ENCODE measurements at places on chromosomes 13 and 19.

DNA sequence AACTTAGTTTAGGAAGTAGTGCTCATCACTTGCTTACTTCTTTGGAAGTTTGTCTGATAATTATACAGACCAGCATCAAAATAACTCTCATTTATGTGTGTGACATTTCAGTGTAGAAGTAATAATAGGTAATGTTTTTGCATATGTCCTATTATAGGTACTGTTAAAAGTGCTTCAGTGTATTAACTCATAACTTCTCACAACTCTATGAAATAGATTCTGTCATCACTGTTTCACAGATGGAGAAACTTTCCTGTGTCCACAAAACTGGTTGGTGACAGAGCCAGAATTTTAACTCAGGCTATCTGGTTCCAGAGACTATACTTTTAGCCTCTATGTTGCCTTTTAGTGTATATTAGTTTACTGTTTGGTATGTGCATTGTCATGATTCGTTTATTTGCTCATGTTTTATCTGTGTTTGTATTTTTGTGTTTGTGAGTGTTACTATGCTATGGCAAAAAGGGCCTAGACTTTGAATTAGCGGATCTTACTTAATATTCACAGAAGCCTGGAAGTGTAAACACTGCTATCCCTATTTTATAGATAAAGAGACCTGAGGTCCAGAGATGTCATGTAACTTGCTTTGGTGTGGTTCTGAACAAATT, 12.7 kb downstream of the LPAR6 start:
- DNase-seq, result no peak

DNA sequence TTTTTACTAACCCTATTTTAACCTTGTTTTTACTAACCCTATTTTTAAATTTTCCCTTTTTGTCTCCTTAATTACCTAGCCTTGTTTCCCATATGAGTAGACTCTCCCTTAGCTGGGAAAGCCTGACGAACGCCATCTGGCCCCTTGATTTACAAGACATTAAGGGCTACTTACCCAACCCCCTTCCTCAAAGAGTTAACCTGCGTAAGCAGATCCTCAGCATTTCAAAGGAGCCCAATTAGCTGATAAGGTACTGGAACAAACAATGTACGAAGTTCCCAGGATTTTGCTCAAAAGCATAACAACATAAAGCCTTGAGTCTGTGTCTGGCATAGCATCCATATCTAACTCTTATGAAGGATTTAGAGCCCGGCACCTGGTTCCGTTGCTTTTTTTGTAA, 4.7 kb upstream of the MVB12A start:
- no peak for DNase-seq

DNA sequence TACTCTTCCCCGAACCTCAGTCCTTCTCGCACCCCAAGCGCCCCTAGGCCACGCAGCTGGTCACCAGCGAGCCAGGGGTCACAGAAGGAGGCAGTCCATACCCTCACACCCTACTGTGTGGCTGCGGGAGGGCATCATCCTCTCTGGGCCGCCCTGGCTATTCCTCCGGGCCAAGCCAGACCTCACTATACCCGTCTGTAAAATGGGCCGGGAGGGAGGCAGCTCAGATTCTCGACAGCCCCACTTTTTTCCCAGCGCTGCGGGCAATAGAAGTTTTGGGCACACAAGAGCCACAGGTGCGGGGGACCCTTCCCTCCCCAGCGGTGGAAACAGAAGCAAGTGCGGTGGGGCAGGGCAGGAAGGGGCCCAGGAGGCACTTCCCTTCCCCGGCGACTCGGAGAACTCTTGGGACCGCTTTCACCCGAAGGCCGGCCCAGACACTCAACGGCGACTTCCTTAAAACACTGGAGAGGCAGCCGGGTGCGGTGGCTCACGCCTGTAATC, 5.6 kb upstream of the ARRDC2 start:
- no peak for DNase-seq

DNA sequence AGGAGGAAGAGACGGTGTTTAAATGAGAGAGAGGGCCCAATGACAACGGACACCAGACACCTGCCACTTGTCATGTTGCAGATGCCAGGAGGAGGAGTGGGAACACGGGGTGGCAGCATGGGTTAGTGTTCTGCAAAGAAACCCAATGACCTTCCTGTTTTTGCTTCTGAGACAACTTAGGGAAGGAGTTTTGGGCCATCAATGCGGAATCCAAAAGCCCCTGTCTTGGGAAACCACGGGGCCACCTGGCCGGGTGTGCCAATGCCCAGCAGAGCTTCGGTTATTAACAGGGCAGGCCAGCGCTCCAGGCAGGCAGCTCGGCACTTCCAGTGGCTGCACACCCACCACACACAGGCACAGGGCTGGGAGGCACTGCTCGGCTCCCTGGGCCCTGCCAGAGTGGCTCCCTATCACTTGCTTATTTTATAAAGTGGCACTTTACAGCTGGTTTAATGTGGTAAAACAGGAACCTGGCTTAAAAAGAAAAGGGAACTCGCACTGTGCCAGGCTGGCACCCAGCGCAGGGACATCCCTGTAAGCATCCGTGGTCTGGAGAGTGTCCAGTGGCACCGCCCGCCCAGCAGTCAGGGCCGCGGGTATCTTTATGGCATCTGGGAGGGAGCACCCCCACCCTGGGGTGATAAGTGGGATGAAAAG, 19.1 kb downstream of the ELL start:
- DNase-seq, result no peak

- DNase-seq, result no peak
Measured at GRCh38 chr19:2758601-2759313, 18.9 kb upstream of the SLC39A3 start.

DNA sequence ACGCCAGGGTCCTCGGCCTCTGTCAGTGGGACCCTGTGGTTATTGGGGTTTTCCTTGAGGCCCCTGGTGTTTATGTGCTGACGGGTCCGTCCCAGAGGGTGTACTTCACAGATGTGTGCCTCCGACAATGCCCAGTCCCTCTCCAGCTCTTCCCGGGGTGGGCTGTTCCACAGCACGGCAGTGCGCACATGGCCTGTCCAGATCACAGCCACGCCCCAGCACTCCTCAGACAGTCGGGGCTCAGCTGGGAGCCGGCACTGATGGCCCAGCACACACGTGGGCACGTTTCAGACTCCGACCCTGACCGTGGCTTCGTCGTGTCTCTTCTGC, 16.9 kb upstream of the F7 start:
- DNase-seq, result no peak

DNA sequence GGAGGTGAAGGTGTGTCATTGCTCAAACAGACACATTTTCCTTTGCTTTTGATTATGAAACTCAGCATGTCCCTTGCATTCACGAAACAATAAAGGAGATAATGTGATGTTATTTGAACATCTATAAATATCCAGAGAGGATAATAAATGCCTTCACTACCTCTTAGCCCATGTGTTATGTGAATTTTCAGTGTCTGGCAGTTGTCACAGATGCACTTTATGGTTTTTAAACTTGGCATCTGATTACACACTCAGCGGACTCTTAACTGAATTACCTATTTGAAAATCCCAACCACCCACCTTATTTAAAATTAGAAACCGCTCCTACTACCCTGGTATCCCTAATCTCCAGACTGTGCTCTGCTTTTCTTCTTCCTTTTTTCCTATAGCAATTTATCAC, 254.2 kb downstream of the COG6 start:
- DNase-seq, result no peak

- DNase-seq, result no peak
Measured at GRCh38 chr13:71242201-71242600, 624.8 kb downstream of the DACH1 start.

DNA sequence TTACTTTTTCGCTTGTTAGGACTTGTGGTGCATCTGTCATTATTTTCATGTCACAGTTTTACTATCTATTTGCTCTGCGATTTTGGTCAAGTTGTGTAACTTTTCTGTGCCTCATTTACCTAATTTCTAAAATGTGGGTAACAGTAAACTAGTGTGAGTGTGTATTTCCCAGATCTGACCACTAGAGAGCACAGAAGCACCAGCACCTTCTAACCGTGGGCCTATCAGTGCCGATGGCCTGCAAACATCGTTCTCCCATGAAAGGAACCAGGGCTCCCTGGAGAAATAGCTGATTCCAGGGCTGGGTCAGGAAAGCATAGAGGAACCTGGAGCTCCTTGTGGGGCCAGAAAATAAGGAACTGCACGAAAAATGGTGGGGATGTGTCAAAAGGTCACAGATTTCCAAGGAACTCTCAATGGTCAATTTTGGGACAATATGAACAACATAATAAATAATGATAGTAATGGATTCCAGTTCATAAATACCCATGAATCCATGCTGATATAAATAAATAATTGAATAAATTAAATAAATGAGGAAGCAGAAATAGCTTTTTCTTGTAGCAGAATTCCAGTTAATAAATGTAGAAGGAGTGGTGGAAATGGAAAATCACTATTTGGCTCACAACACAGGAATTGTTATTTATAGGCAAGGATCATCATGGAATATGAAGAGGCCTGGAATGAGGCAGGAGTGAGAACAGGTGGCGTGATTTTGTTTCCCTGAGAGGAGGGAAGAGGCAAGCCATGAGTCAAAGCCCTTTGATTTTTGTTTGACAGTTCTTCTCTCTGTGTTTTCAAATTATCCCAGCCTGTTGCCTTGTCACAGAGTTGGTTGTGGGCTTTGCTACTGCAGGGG, 31.1 kb downstream of the CEACAM8 start:
- DNase-seq, result no peak

GRCh38 chr13:80096383-80096782, 244.5 kb downstream of the SPRY2 start:
- DNase-seq, result no peak

DNA sequence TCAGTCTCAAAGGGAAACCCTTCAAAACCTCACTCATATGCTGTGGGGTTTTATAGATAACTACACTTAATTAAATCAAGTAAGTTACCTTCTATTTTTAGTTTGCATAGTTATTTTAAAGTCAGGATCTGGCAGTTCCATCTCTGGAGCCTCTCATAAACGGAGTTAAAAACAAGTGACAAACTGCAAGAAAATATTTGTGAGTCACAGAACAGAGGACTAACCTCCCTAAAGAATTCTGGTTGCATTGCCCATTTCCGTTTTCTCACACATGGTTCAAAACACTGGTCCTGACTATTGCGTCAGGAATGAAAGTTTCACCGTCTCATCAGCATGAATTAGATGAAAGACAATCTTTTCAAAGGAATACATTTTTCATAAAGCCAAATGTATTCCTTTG, 10.6 kb downstream of the RXFP2 start:
- no peak for DNase-seq

- DNase-seq, result no peak
Measured at GRCh38 chr19:772730-773436, 22.0 kb downstream of the MISP start.

GRCh38 chr19:28641395-28641794, 571.6 kb downstream of the UQCRFS1 start:
- no peak for DNase-seq

DNA sequence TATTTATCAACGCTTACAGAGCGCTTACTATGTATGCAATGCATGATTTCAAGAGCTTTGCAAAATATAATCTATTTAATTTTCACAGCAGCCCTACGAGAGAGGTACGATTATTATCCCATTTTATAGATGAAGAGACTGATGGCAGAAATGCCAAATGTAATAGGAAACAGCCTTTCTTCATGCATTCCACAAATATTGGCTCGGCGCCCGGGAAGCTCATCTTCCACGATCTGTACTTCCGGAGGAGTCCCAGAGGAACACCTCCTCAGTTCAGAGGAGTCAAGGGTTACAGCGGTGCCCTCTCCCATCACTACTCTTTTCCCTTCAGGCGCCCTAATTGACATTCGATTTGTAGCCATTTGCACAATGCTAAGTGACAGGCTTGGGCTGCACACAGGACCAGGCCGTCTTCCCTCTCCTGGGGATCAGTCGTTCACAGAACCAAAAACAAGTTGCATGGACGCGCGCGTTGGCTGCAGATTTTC, 1.1 kb upstream of the ARHGAP35 start:
- DNase-seq, result no peak

GRCh38 chr13:33072282-33072681, 56.1 kb downstream of the KL start:
- no peak for DNase-seq

GRCh38 chr19:47417107-47417745, 2.1 kb downstream of the MEIS3 start:
- DNase-seq, result no peak

DNA sequence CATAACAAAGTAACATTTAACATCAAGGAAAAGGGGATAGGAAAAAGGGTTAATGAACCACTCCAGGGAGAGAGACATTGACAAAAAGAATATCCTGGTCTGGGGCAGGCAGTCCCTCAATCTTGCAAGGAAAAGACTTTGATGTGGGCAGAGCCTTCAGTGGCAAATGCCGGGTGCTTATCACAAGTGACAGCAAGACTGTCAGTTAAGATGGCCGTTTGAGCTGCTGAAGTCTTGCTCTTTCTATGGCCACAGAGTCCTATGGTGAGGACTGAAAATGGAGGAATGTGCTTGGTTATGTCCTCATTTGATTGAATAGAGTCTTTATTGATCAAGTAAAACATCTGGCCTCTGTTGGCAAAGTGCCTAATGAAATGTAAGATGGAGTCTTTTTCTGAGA, 112.1 kb downstream of the B3GLCT start:
- no peak for DNase-seq

DNA sequence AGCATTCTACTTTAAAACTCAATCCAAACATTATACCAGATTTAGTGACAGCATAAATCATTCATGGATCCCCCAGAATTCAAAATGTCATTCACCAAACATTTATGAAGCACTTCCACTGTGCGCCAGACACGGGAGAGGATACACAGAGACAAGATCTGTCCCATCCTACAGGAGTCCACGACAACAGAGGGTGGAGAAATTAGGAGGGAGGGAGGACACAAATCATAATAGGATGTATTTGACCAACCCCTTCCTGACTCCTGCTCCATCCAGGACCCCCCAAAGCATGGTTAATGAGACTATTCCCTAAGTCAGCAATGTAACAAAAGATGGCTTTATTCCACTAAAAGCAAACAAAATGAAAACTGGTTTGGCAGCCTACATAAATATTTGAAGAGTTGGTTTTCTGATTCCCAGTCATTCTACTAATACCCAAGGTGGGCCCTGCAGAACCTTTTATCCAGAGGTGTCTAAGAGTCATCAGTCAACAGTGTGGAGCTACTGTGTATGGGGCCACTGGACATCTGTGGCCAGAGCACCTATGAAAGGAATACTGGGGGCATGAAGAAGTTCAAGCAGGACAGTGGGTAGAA, 62.8 kb upstream of the DOCK9 start:
- no peak for DNase-seq

DNA sequence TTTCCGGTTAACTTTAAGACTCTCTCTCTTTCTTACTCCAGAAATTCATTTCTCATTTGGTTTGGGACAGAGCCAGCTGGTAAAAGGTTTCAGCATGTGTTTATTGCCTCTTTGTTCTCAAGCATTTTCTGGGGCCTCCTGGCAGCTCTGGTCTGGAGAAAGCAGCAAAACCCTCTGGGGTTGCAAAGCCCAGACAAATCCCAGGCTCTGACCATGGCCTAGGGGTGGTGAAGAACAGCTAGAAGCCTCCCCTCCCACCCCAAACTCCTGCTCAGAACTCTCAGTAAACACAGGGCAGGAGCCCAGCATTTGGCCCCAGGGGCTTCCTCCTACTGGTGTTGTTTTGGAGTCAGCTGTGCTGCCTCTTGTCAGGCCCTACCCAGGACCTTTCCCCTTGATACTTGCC, 124.2 kb upstream of the SERP2 start:
- DNase-seq, result no peak

All from stimulated activated CD8-positive, alpha-beta memory T cell treated with anti-CD3 and anti-CD28 coated beads, Interleukin-12 subunit alpha, Interleukin-12 subunit beta, amount 100 ng/mL, for 1 hour (primary cell).